Gastroesophageal sphincter (tissue), 4 donors: ENCODE measurements at places on chromosomes 5 and 9.

- H3K27ac ChIP-seq, result no peak overlapping the region
- no peak for ATAC-seq
- H3K27me3 ChIP-seq, result no peaks in the 10 kb centered on the region
Measured at GRCh38 chr5:16238018-16238417, 58.4 kb upstream of the MARCHF11 start.

GRCh38 chr5:136060963-136061362, 32.2 kb downstream of the TGFBI start:
- peaks cover 30% of the 10 kb centered on the region for H3K4me1 ChIP-seq
- no peaks in the 10 kb centered on the region for H3K27me3 ChIP-seq
- no peak for ATAC-seq
- H3K36me3 ChIP-seq, result no peaks in the 10 kb centered on the region
- H3K27ac ChIP-seq, result no peak overlapping the region
- H3K4me3 ChIP-seq, result no peak overlapping the region

GRCh38 chr5:98904780-98905179, 24.0 kb downstream of the CHD1 start:
- no peak overlapping the region for H3K27ac ChIP-seq
- no peaks in the 10 kb centered on the region for H3K4me1 ChIP-seq
- H3K27me3 ChIP-seq, result no peaks in the 10 kb centered on the region
- no peak for ATAC-seq
- no peaks in the 10 kb centered on the region for H3K36me3 ChIP-seq
- H3K4me3 ChIP-seq, result no peak overlapping the region

GRCh38 chr5:36060420-36060887, 6.2 kb downstream of the UGT3A2 start:
- H3K36me3 ChIP-seq, result no peaks in the 10 kb centered on the region
- H3K4me1 ChIP-seq, result peaks cover 8% of the 10 kb centered on the region
- no peak overlapping the region for H3K27ac ChIP-seq
- no peak overlapping the region for H3K4me3 ChIP-seq
- ATAC-seq, result no peak

- peak overlapping the region; percentile 29 for H3K27ac ChIP-seq
- H3K4me3 ChIP-seq, result no peak overlapping the region
- H3K36me3 ChIP-seq, result no peaks in the 10 kb centered on the region
- H3K4me1 ChIP-seq, result no peaks in the 10 kb centered on the region
- no peaks in the 10 kb centered on the region for H3K27me3 ChIP-seq
Measured at GRCh38 chr5:39274398-39275085, 55.2 kb upstream of the FYB1 start.

DNA sequence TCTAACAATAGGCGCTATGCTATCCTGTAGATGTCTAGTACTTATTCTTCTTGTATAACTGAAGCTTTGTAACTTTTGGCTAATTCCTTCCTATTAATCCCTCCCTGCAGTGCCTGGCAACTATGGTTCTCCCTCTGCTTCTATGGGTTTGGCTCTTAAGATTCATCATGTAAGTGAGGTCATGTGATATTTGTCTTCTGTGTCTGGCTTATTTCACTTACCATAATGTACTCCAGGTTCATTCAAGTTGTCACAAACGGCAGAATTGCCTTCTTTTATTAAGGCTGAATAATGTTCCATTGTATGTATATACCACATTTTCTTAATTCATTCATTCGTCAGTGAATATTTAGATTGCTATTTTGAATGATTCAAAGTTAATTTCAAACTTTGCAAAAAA, 149.9 kb upstream of the GAS1 start:
- no peak for ATAC-seq
- H3K4me3 ChIP-seq, result no peak overlapping the region
- no peaks in the 10 kb centered on the region for H3K36me3 ChIP-seq
- H3K4me1 ChIP-seq, result no peaks in the 10 kb centered on the region
- no peak overlapping the region for H3K27ac ChIP-seq

GRCh38 chr9:121066850-121067249, 7.9 kb upstream of the CNTRL start:
- no peaks in the 10 kb centered on the region for H3K27me3 ChIP-seq
- H3K36me3 ChIP-seq, result peaks cover 15% of the 10 kb centered on the region
- no peak for ATAC-seq
- H3K4me1 ChIP-seq, result no peaks in the 10 kb centered on the region

GRCh38 chr5:59500014-59500413, 393.5 kb downstream of the PDE4D start:
- ATAC-seq, result no peak
- H3K4me3 ChIP-seq, result no peak overlapping the region
- H3K36me3 ChIP-seq, result no peaks in the 10 kb centered on the region
- H3K4me1 ChIP-seq, result no peaks in the 10 kb centered on the region
- no peaks in the 10 kb centered on the region for H3K27me3 ChIP-seq

- no peak overlapping the region for H3K27ac ChIP-seq
- H3K27me3 ChIP-seq, result peaks cover 46% of the 10 kb centered on the region
- no peak overlapping the region for H3K4me3 ChIP-seq
- no peaks in the 10 kb centered on the region for H3K4me1 ChIP-seq
- H3K36me3 ChIP-seq, result no peaks in the 10 kb centered on the region
Measured at GRCh38 chr5:174191850-174192655, 146.5 kb downstream of the NSG2 start.

GRCh38 chr5:10337986-10338385, 15.5 kb upstream of the MARCHF6 start:
- no peaks in the 10 kb centered on the region for H3K27me3 ChIP-seq
- ATAC-seq, result no peak
- H3K36me3 ChIP-seq, result no peaks in the 10 kb centered on the region
- H3K27ac ChIP-seq, result no peak overlapping the region
- peaks cover 2% of the 10 kb centered on the region for H3K4me1 ChIP-seq

GRCh38 chr5:100517301-100517974, 17.7 kb upstream of the FAM174A start:
- ATAC-seq, result no peak
- no peak overlapping the region for H3K4me3 ChIP-seq
- H3K27me3 ChIP-seq, result no peaks in the 10 kb centered on the region
- no peaks in the 10 kb centered on the region for H3K4me1 ChIP-seq
- no peak overlapping the region for H3K27ac ChIP-seq

DNA sequence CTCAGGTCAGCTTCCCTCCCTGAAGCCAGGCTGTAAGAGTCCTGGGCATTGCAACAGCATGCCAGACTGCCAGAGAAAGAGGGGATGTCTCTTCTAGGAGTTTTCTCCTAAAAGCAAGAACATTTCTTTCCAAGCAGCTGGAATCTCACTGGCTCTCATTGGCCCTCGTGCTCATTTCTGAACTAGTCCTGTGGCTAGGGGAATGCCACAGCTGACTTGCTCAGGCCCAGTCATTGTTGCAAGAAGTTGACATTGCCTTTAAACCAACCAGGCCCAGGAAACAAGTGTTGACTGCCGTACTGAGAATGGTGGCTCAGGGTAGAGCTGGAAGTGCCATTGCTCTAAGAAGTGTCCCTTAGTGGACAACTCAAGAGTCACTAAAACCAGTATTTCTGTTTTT, 15.0 kb upstream of the CEP120 start:
- H3K27me3 ChIP-seq, result no peaks in the 10 kb centered on the region
- H3K4me3 ChIP-seq, result no peak overlapping the region
- H3K36me3 ChIP-seq, result no peaks in the 10 kb centered on the region

DNA sequence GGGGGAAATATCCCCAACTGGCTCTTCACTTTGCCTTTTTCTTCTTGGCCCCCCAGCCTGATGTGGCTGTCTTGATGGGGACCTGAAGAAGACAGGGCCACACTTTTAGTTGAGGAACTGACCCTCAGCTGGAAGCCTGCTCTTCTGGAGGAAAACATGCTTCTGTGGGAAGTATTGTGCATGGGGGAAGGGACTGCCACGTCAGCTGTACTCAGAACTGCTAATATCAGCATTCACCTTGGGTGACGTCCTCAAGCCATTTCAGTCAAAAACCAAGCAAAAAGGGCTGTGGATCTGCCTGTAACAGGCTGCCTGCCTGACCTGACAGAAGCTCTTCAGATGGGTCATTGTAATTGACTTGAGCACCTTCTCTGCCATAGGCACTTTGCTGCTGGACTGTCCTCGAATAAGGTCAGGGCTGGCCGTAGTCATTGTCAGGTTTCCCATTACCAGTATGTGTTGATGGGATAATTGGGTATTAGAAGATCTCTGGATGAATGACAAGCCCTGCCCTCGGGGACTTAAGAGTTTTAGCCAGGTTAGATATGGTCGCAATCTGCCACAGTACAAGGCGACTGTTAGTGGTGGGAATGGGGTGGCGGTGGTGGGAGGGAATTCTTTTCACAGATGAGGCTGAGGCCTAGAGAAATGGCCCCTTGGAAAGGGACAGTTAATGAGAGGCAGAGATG, 10.4 kb downstream of the RAI14 start:
- H3K27me3 ChIP-seq, result no peaks in the 10 kb centered on the region
- no peaks in the 10 kb centered on the region for H3K4me1 ChIP-seq
- no peaks in the 10 kb centered on the region for H3K36me3 ChIP-seq
- ATAC-seq, result no peak

- H3K36me3 ChIP-seq, result no peaks in the 10 kb centered on the region
Measured at GRCh38 chr9:123778232-123778902, 151.6 kb downstream of the DENND1A start.

DNA sequence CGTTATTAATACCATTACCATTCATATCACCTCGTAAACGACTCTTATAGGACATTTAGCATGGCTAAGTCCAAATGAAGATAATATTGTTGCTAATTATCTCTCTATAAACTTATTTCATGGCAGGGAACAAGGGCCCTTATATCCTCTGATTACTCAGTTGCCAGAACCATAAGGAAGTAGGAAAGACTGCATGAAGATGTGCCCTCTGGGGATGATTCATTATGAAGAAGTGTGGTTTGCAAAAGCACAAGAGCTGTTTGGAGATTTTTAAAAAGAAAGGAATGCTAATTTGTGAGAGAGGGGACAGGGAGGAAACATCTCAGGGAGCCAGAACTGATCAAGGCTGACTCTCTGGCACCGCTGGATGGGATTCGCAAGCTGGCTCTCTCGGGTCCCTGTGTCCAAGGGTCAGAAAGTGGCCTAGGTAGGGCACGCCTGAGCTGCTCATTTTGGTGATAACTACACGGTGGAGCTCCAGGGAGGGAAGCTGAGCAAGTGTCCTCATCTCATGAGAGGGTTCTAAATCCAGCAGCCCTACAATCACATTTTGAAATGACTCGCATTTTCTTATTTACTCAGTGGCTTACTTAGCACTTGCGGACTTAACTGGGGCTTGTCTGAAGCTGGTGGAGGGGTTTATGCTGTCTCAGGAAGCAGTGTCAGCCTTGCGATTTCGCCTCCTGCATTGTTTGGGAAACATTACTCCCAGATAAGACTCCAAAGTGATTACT, 136.8 kb downstream of the C5orf15 start:
- no peaks in the 10 kb centered on the region for H3K4me1 ChIP-seq
- peaks cover 37% of the 10 kb centered on the region for H3K27me3 ChIP-seq
- H3K27ac ChIP-seq, result no peak overlapping the region
- no peaks in the 10 kb centered on the region for H3K36me3 ChIP-seq

GRCh38 chr9:122931226-122932121, at the start of gene ZBTB26:
Gene ZBTB26 (minus strand): TSS chr9:122931512. CDS start chr9:122919934, 11,578 bp downstream.
- H3K4me1 ChIP-seq, result peaks cover 22% of the 10 kb centered on the region
- H3K27me3 ChIP-seq, result no peaks in the 10 kb centered on the region
- ATAC-seq, result peak; percentile 99
- H3K36me3 ChIP-seq, result no peaks in the 10 kb centered on the region
- H3K4me3 ChIP-seq, result peak within 1 kb of the TSS; percentile 92
- peak within 1 kb of the TSS; percentile 91 for H3K27ac ChIP-seq

- H3K4me3 ChIP-seq, result no peak overlapping the region
- peaks cover 94% of the 10 kb centered on the region for H3K36me3 ChIP-seq
- H3K4me1 ChIP-seq, result peaks cover 30% of the 10 kb centered on the region
- H3K27me3 ChIP-seq, result no peaks in the 10 kb centered on the region
Measured at GRCh38 chr5:157484768-157485167, 24.8 kb downstream of the NIPAL4 start.

- no peak for ATAC-seq
- peaks cover 90% of the 10 kb centered on the region for H3K27me3 ChIP-seq
- no peak overlapping the region for H3K27ac ChIP-seq
- H3K4me1 ChIP-seq, result no peaks in the 10 kb centered on the region
- H3K36me3 ChIP-seq, result no peaks in the 10 kb centered on the region
- no peak overlapping the region for H3K4me3 ChIP-seq
Measured at GRCh38 chr9:126676685-126677143, 63.0 kb downstream of the LMX1B start.

DNA sequence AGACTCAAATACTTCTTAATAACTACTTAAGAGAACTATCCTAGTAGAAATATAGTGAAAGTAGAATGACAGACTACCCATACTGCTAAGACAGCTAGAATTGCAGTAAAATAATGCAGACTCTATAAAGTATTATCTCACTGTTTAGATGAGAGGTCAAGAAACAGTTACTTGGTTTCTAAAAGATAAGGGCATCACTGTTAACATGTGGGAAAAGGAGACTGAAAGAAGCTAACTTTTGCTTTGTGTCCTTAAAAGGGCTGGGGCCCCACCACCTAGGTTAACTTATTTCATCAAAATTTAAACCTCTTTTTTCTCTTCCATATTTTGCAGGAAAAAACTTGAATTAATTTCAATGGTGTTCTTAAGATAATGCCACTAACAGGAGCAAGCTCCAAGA, 204.3 kb downstream of the CNTLN start:
- no peak overlapping the region for H3K27ac ChIP-seq
- no peaks in the 10 kb centered on the region for H3K4me1 ChIP-seq
- ATAC-seq, result no peak
- H3K4me3 ChIP-seq, result no peak overlapping the region
- no peaks in the 10 kb centered on the region for H3K36me3 ChIP-seq

DNA sequence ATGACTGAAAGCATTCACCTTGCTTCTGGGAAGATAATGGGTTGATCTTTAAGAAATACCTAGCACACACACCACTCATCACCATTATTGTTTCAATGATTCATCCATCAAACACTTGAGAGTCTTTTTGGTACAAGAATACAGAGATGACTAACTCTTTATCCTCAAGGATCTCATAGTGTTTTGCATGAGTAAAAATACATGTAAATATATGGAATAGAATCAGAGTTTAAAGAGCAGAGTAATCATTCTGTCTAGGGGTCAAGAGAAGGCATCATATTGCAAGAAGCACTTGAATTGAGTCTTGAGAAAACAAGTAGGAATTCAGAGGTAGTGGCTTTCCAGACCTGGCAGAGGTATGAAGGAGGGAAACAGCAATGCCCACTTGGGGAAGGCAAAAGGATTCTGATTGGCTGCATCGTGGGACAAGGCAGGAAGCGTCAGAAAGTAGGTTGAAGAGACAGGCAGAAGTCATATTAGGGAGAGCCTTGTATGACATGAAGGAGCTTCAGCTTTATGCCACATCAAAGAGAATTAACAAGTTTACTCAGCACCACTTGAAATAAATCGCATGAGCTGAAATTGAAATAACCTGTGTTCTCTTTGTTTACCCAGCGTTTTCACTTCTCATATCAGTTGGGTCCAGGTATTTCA, 542.5 kb downstream of the TLE1 start:
- H3K4me3 ChIP-seq, result no peak overlapping the region
- no peaks in the 10 kb centered on the region for H3K36me3 ChIP-seq
- no peak overlapping the region for H3K27ac ChIP-seq
- no peak for ATAC-seq
- no peaks in the 10 kb centered on the region for H3K4me1 ChIP-seq
